Islet precursor cell (in vitro differentiated cells): ENCODE measurements at places on chromosomes 4 and X.

DNA sequence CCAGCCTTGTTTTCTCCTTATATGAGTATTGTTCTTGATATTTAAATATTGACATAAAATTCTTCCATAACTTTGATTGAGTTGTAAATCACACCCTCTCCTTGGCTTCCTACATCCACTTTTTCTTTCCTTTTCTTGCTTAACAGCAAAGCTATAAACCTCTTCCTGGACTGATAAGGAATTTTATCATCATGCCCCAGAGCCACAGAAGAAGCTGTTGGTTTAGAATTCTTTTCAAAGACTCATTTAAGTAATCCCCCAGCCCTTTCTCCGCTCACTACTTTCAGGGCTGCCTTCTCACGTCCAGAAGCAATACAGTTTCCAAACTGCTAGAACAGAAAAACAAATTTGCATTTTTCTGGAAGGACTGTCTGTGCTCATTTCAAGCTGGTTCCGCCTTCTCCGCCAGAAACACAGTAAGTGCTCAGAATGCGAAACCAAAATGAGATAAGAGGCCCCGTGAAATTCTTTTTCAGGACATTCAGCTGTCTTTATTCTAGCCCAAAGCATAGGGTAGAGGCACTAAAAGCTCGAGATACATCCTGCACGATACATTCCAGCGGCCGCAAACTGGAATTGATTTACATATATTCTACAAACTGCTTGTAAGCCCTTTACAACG is 849 bp downstream of the MID1 start:
- DNase-seq: no peak

DNA sequence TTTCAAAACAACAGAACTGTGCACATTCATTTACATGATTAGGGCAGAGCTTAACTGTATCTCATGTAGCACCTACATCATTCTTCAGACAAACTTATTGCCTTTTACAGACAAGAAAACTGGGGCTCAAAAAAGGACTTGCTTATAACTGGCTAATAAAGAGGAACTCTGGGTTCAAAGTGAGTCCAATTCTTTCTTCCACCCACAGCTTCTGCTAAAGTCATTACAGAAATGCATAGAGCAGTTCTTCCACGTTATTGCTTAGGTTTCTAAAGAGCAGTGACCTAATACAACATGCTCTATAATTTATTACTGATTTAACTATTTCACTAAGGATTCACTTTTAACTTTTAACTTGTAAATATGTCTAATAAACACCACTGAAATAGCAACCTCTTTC is 60.6 kb downstream of the ELOVL6 start:
- no peak for DNase-seq

DNA sequence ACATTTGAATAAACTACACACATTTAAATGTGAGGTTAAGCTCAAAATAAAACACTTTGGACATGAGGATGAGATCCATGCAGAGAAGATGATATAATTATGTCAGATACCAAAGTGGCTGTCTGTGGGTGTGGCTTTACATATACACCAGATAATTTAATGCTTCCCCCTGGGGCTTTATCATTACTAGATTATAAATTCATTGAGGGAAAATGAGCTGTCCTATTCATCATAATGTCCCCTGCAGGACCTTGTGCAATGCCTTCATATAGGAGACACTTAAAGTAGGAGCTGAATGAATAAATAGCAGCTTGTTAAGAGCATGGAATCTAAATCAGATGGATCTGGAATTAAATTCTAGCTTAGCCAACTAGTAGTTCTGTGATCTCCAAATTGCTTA is 49.7 kb downstream of the OTC start:
- no peak for DNase-seq

DNA sequence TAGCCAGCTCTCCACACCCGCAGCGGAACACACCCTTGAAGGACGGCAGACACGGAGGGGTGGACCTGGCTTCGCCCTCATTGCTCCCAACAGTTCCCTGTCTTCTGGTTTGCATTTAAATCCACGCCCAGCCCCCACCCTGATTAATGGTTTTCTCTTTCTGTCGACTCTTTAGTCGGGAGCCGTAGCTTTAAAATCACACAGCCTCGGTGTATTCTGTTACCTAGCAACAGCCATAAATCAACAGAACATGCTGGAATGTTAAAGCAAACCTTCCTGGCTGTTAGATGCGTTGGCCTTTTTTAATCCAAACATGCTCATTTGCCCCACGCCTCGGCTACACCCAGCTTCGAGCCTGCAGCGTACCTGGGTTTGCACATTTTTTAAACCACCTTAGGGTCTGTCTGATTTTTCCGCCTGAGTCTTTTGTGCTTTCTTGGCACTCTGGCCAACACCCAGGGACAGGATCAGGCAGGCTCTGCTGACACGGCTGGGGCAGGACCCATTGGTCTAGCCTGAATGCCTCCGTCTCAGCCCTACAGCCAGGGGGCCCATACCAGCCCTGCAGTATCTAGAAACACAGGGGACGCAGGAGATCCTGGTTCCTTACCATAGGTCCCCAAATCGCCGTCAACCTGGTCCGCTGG is 21.4 kb upstream of the PPP2R2C start:
- DNase-seq: peak; percentile 52

DNA sequence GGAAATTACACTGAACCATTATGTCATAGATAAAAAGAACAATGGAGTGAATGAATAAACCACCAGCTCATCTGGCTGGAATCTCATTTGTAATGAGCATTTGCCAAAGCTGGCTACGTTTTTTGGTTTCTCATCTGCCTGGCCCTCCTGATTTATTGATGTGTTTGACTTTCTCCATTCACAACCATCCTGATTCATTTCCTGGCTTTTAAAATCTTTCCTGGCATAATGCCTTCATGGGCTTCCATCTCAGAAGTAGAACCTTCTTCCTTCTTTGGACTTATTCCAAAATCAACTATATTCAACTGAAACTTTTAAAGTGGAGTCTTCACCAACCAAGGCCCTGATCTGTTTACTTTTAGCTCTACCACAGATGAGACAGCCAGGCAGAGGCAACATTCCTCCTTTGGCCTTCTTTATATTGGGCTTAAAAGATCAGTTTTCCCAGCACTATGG is 36.0 kb upstream of the ARSJ start:
- DNase-seq: no peak

GRCh38 chr4:113738251-113738650 is 23.3 kb downstream of the CAMK2D start:
- no peak for DNase-seq

- no peak for DNase-seq
These were observed 4.8 kb upstream of the NHS start for GRCh38 chrX:17370191-17370590.

GRCh38 chrX:96483647-96484160 is 200.9 kb upstream of the DIAPH2 start:
- DNase-seq: no peak

DNA sequence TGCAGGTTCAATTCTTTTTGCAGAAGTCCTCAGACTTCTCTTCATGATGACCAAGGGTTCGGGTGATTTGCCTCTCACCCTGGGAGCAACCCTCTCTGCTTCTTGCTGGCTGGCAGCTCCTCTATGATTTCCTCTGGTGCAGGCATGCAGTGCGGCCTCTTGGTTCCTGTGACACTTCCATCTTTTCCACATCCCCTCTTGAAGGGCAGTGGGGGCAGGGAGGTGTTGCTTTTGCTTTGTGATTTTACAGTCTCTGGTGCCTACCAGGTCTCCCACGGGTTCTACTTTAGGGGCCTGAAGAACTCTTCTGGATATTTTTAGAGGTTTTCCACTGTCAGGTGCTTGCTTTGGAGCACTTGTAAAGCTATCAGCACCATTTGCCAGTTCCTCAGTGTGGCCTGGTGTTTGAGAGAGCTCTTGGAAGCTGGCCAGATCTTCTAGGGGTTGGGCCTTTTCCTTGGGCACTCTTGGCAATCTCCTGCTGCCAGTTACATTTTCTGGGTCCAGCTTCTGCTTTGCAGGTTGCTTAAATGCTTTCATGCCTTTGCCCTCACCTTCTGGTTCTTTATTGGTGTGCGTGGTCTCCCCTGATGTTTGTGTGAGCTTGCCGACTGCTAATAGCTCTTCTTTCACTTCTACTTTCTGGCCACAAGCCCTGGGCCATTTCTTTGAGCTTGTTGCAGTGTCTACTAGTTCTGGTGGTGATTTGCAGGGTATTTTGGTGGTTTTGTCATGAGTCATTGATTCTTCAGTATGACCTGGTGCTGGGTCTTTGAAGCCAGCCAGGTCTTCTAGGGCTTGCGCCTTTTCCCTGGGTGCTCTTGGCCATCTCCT is 11.5 kb upstream of the CHST7 start:
- no peak for DNase-seq

- DNase-seq: no peak
These were observed 625.7 kb downstream of the FAT4 start for GRCh38 chr4:125940426-125940825.

DNA sequence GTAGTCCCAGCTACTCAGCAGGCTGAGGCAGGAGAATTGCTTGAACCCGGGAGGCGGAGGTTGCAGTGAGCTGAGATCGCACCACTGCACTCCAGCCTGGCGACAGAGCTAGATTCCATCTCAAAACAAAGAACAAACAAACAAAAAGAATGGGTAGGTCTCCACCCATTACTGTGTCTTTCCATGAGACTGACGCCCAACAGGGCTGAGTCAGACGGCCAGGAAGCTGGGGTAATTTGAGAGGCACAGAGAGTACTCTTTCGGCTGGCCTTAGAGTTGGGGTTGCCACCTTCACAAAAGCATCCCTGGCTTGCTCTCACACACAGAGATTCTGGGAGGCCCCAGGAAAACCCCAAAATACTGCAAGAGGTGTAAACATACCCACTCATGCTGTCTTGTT is 72.0 kb upstream of the DHRSX start:
- DNase-seq: no peak

DNA sequence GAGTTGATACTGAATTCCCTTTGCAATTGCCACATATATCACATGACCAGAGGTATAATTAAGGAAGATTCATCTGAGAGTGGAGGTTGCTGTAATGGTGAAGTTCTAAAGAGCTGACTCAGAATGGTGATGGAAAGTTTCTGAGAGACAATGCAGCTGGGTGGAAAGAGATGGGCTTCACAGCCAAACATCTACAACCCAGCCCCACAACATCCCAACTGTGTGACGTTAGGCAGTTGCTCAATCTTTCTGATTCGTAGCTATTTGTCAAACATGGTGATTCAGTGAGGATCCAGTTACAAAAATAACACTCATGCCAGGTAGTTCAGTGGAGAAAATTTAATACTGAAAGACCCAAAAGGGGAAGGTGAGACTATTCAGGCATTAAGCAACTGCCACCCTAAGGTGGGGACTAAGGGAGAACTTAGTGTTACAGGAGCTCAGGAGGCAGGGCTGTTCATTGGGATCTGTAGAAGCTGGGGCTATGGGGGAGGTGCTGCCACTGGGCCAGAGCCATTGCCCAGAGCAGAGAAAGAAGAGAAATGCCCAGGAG is 6.9 kb upstream of the AFF1 start:
- DNase-seq: no peak
